ENCODE measurements at places on chromosomes 3 and 15.

GRCh38 chr15:23690450-23690852 lies 3.3 kb upstream of the NDN start:
- no peak for DNase-seq

GRCh38 chr15:30065025-30065801 lies 17.5 kb upstream of the GOLGA8J start:
- DNase-seq, result peak; percentile 73

DNA sequence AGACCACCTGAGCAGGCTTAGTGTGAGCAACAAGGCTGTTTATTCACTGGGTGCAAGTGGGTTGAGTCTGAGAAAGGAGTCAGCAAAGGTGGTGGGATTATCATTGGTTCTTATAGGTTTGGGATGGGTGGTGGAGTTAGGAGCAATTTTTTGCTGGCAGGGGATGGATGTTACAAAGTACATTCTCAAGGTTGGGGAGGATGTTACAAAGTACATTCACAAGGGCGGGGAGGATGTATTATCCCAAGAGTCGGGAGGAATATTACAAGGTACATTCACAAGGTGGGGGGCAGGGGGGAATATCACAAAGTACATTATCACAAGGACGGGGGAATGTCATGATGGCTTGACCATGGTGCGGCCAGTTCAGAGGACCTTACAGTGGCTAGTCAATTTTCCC lies 32.9 kb upstream of the OSBPL11 start:
- no peak for DNase-seq

DNA sequence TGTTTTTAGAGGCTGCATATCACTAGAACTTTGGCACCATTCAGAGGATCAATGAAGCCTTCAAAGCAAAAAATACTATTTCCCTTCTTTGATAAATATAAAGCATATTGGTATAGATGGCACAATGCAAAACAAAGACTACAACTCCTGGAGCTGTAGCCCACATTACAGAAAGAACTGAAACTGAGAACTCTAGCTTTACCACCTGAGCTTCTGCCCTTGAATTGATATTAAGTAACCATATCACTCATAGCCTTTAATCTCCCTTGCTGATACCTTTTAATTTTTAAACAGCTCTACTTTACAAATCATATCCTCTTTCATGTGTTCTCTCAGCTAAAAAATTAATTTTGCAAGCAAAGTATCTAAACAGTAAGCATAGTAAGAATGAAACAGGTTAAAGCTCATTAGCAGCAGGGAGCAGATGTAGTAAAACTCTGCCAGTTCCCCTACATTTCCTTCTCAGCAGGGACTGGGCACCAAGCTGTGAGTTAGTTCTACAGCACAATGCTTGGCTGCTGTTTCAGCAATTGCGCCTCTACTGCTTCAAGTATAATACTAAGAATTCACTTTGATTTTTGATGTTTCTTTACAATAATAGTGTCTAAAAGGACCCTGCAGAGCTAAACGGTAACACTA lies 97.9 kb upstream of the NANOGP8 start:
- no peak for DNase-seq

GRCh38 chr3:42786212-42786611 lies 13.2 kb upstream of the CCDC13 start:
- DNase-seq, result no peak

DNA sequence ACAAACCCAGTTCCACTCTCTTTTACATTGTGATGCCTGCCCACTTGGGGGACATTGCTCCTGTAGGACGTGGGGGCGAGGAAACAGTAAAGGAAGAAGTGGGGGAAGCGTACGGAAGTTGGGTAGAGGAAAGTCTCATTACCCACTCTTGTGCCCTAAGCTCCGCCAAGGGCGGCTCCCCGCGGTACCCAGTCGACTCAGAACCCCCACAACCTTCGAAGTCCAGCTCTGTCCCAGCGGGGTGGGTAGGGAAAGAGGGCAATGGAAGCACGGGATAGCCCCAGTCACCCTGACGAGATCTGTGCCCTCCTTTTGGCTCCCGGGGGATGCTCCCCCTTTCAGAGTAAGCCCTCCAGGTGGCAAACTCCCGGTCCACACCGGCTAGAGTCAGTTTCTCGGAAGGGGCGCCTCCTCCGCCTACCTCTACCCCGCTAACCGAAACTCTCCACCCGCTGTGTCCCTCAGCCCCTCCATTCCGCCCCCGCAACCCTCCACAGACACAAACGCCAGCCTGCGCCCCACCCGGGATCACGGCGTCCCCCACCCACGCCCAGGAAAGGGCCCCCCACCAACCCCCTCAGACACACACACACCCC lies 527 bp downstream of the CSNK1G1 start:
- peak; percentile 11 for DNase-seq

GRCh38 chr3:150073031-150073430 lies 102.3 kb upstream of the PFN2 start:
- no peak for DNase-seq

DNA sequence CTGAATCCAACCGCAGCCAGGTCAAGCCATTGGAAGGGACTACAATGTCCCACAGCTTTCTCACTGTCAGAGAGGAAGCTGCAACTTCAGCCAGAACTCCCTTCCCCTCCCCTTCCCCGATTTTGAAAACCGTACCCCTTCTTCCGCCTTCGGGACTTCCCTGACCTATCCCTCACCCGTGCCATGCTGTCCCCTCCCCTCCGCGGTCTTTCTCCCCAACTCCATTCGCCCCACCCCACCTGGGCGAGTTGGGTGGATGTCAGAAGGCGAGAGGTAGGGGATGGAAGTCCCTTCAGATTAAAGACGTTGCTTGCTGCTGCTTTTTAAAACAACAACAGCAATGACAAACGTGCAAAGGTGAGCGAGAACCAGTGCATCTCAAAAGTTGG lies 723 bp downstream of the CPNE4 start:
- DNase-seq, result no peak

All from ACHN (cell line).